ENCODE measurements at places on chromosomes 2 and 18.

DNA sequence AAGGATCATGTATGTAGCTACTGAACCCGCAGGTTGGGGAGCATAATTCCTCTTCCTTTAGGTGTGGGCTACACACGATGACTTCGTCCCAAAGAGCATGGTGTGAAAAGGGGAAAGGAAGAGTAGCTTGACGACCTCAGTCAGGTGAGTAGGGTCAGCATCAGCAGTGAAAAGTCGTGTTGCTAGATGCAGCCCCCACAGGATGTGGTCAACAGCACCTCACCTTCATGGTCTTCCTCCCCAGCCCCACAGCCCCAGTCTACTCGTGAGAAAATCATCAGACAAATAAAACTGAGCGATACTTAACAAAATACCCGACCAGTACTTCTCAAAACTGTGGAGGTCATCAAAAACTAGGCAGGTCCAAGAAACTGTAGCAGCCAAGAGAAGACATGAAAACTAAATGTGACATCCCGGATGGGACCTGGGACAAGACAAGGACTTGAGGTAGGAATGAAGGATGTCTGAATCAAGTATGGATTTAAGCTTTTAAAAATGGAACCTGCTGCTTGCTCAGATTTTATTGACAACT, 77.5 kb upstream of the NFATC1 start:
- no peak for DNase-seq

- DNase-seq: no peak
Observed at GRCh38 chr2:30367232-30368070, 79.6 kb upstream of the LCLAT1 start.

DNA sequence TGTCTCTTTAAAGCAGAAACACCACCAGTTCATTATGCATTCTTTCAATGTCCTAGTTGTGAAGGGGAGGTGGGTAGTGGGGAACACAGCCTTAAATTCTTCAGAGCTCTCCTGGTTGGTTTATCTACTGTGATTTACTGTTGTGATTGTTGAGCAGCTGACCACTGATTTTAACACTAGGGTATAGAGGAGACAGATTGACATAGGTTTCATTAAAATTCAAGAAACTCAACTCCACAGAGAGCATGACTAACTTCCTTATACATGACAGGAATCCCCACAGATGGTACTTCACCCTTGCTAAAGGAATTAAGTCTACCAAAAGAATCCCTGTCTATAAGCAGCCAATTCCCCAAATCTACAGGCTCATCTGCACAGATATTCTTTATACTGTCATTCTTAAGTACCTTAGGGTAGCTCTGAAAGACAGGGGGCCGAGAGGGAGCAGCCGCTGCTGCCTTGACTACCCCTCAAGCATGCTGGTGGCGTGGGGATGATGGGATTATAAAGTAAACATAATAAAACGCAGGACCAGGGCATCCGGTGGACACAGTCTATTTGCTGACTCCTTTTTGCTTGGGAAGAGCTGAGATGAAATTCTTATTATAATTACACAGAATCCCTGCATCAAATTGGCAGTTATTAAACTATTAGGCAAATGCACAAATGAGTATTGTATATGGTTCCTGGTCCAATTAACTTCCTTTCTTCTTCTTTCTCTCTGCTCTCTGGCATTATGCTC, 1377.6 kb upstream of the PIK3C3 start:
- no peak for DNase-seq

DNA sequence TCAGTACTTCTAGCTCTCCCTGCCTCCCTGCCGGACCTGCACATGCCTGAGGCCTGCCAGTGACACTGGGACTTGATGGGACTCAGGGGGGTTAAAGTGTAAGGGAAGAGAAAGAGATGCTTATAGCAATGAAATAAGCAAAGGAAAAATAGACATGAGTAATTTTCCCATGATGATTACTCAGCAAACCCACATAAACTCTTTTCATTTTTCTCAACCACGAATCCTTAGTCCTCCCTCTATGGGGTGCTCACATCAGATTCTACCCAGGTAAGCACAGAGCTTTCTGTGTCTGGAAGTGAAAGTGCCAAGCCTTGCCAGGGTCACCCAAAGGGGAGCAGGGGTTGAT, 44.8 kb upstream of the ANKRD62 start:
- no peak for DNase-seq

All from stimulated activated CD8-positive, alpha-beta memory T cell treated with anti-CD3 and anti-CD28 coated beads, Interleukin-15, amount 100 ng/mL, for 24 hours (primary cell).